ENCODE measurements at places on chromosomes 3 and 15.

GRCh38 chr15:80945605-80946004, 44.0 kb downstream of the MESD start:
- peak; percentile 68 for ATAC-seq

DNA sequence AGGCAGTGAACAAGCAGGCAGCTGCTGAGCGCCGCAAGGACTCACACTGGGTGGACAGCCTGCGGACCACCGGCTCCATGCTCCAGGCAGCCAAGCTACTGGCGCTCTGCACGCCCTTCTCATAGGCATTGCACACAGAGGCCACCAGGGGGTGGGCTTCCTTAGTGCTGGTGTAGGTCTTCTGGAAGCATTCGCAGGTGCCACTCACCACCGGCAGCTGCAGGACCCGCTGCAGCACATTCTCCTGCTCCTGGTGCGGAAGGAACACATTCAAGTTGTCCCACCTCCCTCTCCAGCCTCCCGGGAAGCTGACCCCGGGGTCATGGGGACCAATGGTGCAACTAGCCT, 6.0 kb downstream of the PLIN1 start:
- ATAC-seq = no peak

DNA sequence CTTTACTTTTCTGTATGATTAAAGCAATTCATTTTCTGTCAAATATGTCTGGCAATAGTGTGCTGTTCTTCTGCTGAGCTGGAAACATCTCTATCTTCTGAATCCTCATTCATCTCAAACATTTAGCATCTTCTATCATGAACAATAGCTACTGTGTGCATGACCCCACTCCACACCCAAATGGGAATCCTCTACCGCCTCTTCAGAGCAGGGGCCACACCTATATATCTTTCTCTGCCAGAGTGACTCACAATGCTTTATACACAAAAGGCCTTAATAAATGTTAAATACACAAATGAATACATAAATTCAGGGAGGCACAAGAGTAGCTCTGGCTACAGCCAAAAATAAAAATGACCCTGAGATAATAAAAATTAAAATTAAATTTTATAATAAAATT, 8.0 kb downstream of the ALDH1A2 start:
- no peak for ATAC-seq

DNA sequence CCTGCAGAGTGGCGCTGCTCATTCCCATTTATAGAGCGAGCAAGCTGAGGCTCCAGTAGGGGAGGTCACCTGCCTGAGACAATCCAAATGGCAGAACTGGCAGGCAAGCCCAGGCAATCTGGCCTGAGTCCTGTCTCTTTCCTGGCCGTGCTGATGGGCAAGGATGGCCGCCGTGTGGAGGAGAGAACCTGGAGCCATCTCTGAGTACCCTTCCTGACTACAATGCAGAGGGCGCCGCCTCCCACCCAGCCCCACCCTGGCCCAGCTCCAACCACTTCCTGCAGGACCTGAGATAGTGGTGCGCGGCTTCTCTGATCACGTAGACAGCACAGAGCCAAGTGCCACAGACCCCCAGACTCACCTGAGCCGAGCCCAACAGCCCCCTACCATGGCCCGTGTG, 7.0 kb downstream of the TLR9 start:
- no peak for ATAC-seq

GRCh38 chr15:47184003-47184907, 533.0 kb upstream of the SEMA6D start:
- peak; percentile 45 for ATAC-seq

DNA sequence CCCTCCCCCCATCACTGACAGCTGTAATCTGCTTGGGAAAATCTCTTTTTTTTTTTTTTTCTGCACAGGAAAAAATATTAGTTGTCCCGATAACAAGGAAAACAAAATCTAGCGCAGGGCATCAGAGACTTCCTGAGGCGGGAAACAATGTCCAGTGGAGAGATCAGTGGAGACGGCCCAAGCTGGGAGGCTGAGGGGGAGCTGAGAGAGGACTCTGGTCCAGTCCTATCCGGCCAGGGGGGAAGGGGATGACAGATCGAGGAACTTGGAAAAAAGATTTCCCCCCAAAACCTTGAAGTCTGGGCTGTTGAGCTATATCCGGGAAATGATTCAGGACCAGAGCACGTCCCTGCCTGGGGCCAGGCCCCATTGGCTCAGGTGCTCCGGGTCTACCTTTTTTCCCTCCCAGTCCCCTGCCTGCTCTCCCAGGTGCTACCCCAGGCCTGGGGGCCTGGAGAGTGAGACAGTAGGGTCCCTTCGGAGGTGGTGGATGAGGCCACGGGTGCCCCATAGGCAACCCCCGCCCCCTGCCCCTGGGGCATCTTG, 14.0 kb upstream of the DLL4 start:
- no peak for ATAC-seq

DNA sequence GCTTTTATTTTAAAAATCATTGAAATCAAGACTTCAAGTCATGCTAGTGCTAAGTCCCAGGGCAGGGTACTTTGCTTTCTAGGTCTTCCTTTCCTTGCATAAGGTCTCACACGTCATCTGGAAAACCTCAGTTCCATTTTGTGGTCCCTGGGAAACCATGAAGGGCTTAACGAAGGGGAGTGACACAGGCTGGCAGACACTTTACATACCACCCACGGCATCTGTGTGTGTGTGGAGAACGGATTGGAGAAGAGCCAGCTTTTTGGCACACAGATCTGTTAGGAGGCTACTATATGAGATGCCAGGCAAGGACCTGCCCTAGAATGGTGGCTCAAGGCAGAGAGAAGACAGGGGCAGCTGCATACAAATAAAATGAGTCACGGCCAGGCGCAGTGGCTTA, 107.5 kb upstream of the NSMCE3 start:
- no peak for ATAC-seq

DNA sequence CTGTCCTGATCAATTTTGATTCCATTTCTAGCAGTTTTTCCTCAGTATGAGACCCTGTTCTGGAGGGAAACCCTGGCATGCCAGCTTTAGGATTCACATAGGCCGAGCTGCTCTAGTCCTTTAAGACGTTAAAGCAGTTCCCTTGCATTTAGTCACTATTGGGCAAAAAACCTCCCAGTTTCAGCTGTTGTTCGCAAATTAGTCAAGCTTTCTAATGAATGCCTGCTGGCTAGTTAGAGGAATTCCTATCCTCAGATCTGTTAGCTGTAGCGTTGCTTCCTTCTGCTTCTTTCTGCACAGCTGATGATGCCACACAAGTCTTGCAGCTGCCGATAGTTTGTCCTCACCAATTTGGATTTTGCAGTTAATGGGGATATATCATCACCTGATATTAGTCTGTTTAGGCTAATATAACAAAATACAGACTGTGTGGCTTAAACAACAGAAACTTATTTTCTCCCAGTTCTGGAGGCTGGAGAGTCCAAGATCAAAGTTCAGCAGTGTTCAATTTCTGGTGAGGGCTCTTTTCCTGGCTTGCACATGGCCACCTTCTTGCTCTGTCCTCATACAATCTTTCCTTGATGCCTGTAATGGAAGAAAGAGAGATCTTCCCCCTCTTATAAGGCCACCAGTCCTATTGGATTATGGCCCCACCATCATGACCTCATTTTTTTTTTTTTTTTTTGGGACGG, 7.5 kb upstream of the UBL7 start:
- ATAC-seq = no peak

GRCh38 chr3:102790747-102791325, 356.0 kb downstream of the ZPLD1 start:
- ATAC-seq = no peak

DNA sequence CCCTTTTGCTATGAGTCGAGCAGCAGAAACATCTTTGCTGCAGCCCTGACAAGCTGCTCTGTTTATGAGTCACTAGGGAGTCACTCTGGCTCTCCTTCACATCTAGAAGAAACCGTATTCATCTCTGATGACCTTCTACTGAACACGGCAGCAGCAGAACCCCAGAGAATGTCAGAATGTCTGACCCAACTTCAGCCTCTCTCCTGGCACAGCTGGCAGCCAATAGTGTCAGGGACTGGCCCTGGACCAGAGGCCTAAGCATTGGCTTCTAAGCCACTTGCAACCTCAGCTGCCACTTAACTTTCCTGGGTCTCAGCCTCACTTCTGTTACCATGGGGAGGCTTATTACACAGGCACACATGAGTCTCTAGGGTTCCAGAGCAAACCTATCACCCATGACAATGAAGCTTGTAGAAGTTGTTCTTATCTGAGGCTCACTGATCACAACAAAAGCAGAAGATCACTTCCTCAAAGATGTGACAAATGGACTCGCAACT, 184.1 kb upstream of the TLE3 start:
- peak; percentile 94 for ATAC-seq

DNA sequence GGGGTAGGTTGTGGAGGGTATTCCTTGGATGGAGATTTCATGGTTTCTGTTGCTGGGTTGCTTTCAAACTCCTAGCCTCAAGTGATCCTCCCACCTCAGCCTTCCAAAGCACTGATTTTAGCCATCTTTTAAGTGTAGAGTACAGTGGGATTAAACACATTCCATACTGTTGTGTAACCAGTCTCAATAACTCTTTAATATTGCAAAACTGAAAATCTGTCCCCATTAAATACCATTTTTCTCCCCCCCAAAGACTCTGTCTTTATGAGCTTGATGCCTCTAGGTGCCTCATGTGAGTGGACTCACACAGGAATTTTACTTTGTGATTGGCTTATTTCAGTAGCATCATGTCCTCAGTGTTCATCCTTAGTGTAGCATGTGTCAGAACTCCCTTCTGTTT, 74.7 kb upstream of the ATP10A start:
- no peak for ATAC-seq

DNA sequence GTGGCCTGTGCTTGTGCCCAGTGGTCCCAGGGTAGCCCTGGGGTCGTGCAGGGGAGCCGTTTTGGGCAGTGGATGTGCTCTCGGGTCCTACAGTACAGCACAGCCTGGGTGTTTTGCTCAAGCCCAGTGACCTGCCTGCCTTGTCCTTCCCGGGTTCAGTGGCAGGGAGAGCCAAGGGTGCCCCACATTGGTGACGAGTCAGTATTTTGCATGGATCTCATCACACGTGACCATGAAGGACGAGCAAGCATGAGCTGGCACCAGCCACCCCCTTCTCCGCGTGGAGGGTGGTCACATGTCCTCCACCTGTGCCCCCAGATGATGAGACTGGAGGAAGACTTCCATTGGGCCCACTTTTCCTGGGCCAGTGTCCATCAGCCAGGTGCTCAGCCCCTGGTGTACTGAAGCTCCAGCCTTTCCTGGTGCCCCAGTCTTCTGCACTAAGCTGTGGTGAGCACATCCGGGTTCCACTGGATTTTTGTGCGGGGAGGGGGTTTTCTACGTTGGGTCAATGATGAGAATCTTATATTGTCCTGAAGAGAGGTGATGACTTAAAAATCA, 197.5 kb downstream of the UBE3A start:
- ATAC-seq = no peak

GRCh38 chr15:60583946-60584345, 105.0 kb upstream of the ICE2 start:
- no peak for ATAC-seq

DNA sequence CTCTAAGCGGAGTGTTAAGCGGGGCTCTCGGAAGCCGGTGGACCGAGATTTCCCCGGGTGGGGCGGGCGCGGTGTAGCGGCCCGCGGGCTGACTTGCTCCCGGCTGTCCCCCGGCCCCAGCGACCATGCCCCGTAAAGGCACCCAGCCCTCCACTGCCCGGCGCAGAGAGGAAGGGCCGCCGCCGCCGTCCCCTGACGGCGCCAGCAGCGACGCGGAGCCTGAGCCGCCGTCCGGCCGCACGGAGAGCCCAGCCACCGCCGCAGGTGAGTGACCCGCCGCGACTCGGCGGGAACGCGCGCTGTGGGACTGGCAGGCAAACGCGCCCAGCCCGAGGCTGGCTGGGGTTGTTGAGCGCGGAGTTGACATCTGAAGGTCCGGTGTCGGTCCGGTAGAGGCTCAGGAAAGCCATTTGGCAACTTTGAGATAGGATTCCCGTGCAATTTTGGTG, 1.3 kb downstream of the SMC4 start:
- ATAC-seq = no peak

DNA sequence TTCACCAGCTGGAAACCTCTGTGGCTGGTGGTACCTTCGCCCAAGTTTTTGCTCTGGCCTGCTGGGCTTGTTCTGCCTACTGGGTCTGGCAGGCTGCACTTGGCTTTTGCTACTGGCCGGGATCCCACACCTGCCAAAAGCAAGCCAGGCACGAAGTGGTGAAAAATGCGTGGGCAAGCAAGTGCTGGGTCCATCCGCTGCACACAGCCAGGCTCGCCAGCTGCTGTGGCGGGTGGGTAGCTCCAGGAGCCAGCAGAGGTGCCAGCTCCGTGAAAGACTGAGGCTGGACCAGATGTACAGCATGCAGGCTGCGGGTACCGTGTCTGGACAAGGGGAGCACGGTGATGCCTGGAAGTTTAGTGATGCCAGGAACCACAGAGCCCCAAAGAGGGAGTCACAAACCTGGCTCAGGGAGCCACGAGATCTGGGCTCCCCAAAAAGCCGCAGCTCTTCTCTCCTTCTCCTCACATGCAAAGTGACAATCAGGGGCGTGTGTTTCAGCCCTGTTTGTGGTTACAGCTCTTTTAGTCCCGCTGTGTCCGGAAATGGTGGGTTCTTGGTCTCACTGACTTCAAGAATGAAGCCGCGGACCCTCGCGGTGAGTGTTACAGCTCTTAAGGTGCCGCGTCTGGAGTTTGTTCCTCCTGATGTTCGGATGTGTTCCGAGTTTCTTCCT, 1455.6 kb upstream of the GBE1 start:
- no peak for ATAC-seq

DNA sequence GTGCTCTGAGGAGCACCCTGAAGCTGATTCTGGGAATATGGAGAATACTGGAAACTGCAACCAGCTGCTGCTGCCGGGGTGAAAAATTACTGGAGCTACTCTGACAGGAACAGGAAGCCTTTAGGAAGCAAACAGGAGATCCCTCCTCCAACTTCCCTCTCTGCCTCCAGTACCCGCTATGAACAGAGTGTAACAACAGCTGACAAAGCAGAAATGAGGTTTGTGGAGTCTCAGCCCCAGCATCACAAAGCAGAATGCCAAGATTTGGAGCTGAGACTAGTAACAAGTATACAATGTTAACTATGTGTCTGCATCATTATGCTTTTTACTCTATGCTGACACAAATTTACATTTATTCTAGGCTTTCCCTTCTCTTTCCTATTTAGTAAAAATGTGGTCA, 22.7 kb upstream of the PIAS1 start:
- ATAC-seq = no peak

DNA sequence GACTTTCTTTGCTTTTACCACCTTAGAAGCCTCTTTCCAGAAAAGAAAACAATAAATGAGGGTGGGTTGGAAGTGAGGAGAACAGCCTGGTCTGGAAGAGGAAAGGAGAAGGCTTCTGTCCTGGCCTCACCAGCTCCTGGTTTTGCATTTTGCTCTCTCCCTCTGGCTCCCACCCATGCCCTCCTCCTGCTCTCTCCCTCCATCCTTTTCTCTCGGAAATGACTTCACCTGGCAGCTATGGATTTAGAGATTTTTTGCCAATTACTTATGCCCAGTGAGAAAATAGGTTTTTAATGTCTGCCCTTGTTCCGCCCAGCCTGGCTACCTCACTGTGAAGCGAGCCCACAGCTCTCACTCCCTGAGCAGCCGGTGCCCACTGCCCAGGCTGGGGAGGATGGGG, 77.9 kb upstream of the NTRK3 start:
- no peak for ATAC-seq

- no peak for ATAC-seq
Observed at GRCh38 chr15:48250640-48251076, 44.6 kb downstream of the SLC12A1 start.

All from stimulated activated memory B cell treated with anti-CD40 and anti-IgM and Interleukin-4, amounts not matched to agents 10 μg/mL and 1 μg/mL and 100 μg/mL, for 72 hours (primary cell).